ENCODE measurements at places on chromosomes 1 and 21.

DNA sequence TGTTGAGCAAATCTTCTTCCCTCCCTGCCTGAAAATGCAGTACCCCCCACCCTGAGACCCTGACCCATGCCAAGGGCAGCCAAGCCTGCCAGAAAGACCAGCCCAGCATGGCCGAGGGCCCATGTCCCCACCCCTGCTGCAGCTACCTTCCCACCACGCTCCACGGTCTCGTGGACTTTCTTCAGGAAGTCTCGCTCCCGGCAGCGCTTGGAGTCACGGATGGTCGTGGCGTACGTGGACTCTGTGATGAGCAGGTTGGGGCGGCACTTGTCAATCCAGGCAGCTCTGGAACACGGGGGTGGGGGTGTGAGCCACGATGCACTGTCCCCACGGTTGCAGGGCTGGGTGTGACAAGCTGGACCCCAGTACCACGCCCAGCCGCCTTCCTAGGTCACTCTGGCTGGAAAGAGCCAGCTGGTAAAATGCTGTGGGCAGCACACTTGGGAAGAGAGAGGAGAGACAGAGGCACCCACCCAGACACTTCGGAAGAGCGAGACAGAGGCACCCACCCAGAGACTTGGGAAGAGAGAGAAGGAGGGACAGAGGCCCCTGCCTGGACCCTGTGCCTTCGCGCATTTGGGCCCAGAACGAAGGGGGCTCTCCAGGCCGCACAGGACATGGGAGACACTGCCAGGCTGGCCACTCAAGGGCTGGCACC, 6.4 kb downstream of the PUSL1 start:
- no peak for DNase-seq

DNA sequence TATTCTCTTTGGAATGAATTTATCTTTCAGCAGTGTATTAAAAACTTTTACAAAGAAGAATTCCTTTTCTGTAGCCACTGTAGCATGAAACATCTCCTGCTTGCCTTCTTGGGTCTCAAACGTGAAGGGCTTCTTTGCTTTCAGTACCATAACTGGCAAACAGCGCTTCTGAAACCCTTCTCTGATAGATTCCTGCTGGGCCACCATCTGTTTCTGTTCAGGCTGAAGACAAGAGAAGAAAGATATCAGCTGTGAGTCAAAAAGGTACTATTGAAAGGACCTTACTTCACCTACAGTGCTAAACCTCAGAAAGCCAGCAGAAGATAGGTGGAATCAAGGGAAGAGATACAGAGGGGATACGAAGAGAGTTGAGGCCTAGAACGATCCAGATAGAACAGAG, 10.5 kb downstream of the AIM2 start:
- no peak for DNase-seq

DNA sequence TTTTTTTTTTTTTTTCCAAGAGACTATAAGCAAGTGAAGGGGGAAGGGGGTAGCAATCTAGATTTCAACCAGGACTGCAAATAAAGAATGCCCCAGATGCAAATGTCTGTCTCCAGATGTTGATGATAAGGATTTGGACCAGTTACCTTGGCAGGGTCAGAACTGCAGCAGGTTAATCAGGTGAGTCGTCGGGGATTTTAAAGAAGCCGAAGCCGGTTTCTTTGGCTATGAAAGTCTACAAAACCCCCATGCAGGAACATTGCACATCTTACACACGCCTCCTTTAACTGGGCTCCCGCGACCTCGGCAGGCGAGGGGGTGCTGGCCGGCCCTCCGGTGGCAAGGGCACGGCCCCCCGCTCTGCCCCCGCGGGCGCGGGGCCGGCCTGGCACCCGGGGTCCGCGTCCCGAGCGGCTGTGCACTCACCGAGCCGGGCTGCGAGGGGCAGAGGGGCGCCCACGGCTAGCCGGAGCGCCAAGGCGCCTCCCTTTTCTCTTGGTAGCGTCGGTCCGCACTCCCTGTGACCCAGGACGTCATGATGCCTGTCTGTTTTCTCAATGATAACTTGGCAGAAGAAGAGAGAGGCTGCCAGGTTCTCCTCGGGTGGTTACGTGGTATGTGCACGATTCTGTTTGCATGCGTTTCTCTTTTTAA, 366.3 kb upstream of the ESRRG start:
- DNase-seq = no peak

DNA sequence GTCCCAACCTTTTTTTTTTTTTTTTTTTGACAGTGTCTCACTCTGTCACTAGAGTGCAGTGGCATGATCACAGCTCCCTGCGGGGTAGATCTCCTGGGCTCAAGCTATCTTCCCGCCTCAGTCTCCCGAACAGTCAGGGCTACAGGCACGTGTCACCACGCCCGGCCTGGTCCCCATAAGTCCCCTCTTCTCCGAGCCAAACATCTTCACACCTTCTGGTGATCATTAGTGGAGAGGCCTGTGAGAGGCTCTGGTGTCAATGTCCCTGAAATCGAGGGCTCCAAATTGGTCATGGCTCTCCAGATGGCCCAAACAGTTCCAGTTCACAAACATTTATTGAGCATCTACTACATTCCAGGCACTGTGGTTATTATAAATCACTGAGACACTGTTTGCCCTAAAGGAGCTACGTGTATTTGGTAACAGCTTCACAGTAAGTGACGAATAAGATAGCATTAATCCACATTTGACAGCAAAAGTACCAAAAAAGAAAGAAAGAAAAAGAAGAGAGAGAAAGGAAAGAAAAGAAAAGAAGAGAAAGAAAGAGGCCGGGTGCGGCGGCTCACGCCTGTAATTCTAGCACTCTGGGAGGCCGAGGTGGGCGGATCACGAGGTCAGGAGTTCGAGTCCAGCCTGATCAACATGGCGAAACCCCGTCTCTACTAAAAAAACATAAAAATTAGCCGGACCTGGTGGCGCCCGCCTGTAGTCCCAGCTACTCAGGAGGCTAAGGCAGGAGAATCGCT, 867 bp upstream of the TIMM17A start:
- no peak for DNase-seq

GRCh38 chr21:28112511-28112910, 880.2 kb downstream of the LTN1 start:
- DNase-seq = no peak

GRCh38 chr1:9596415-9597123, 7.9 kb downstream of the TMEM201 start:
- no peak for DNase-seq

- no peak for DNase-seq
Measured at GRCh38 chr21:27366646-27367235, 399.9 kb upstream of the ADAMTS5 start.

DNA sequence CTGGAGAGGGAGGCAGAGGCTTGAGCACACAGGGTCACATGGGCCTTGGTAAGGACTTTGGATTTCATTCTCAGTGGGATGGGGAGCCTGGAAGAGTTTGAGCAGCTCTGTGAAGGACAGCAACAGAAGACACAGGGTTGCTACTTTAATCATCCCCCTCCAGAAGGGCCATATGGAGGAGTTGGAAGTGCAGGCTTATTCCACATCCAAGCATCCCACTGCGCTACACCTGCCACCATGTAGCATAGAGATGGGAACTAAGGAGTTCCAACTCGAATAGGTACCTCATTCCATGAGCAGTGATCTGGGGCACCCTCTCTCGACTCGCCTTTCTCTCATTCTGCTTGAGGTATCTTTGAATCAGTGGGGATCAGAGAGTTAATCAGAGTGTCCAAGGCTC, 54.0 kb upstream of the CTTNBP2NL start:
- no peak for DNase-seq

- no peak for DNase-seq
Measured at GRCh38 chr1:19764848-19765247, 34.9 kb downstream of the TMCO4 start.

- no peak for DNase-seq
Measured at GRCh38 chr1:183609313-183609712, 19.1 kb upstream of the NCF2 start.

GRCh38 chr1:54575605-54576290, 27.7 kb downstream of the ACOT11 start:
- no peak for DNase-seq

DNA sequence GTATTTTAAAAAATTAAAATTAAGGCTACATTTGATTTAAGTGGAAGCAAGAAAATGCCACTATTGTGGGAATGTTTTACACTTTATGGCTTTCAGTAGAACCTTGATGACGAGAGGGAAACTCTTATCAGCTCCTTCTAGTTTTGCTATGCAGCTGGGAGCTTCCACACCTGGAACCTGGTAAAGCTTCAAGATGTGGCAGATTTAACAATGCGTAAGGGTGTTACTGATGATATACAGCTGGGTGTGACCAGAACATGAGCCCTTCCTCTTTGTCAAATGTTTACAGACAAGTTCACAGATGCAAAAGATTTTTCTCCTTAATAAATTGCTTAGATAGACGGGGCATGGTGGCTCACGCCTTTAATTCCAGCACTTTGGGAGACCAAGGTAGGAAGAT, 20.3 kb downstream of the TTC13 start:
- DNase-seq = no peak

DNA sequence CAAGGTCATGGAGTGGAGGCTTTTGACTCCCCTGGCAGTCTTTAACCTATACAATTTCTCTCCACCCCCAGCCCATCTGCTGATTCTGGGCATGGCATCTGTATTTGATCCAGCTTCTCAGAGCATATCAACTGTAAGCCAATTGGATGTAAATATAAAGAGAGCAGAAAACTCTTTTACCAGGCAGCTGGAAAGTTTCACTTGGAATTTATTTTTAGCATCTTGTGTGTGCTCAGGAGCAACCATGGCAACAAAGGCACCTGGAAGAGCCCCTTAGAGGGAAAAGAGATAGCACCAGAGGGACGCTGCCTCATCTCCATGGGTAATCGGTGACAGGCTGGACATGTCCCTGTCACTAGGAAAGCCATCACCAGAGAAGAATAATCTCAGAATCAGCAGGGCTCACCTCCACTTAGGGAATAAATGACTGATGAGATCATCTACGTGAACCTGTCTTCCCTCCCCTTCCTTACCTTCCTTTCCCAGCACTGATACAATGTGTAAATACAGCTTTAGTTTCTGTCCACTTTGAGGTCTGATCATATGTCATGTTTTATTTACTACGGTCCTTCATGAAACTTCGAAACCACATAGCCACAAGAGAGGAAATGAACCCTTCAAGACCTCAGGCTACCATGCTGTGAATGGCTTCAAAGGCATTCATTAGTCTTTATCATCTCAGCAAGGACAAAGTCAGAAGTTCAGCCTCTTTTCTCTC, 25.3 kb upstream of the SIPA1L2 start:
- no peak for DNase-seq

DNA sequence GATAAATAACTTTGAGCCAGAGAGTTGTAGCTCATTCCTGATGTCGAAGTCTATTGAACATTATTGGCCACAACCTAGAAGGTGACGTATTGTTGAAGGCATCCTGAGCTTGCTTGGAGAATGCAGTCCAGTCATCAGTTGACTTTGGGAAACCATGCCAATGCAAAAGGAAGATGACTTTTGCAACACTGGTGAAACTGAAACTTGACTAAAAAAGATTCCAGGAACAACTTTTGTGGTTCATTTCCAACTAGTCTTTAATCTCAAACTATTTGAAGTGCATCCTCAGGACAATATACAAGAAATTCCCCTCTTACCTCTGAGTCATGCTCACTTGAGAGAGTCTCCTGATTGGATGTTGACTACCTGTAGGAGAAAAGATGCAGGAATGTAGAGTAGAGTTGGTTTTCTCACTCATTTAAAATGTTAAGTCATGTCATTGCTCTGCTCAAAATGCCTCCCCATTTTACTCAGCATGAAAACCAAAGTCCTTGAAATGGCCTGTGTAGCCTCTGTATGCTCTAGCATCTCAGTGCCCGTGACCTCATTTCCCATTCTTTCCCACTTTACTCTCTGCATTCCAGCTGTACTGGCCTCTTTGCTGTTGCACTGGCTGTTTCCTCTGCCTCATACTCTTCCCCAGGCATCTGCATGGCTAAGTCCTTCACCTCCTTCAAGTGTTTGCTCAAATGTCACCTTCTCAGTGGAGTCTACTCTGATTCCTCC, 24.4 kb upstream of the LEPR start:
- DNase-seq = no peak

DNA sequence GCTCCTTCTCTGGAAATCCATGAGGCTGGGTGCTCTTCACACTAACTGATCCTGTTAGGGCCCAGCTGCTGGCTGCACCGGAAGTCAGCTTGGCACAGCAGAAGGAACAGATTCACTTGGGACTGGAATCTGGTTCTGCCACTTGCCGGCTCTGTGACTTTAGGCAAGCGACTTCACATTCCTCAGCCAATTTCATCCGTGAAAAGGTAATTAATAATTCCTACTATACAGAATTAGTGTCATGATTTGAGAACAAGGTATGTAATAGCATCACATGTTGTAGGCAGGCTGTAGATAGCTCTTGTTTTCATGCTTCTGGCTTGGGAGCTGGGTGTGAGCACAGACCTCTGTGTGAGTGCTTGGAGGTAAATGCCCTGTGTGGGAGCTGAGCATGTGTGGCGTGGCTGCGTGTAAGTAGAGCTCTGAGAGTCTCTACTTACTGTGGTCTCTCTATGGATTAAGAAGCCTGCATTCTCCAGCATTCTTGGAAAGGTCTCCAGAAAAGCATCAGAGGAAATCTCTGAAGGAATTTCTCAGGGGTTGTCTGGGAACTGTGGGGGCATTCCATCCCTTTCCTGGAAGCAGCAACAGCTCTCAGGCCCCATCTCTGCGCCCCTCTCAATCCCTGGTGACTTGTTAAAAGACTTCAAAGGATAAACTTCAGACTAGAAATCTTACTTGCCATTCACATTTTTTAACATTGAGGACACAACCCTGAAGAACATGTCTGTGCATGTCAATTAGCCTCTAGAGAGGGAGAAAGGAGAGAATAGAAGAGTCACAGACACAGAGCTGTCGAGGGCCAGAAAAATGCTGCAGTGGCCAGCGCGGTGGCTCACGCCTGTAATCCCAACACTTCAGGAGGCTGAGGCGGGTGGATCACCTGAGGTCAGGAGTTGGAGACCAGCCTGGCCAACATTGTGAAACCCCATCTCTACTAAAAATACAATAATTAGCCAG, 47.7 kb upstream of the PPM1J start:
- no peak for DNase-seq

GRCh38 chr1:72280131-72280530, 2.2 kb downstream of the NEGR1 start:
- DNase-seq = no peak

GRCh38 chr1:25958465-25958864, 39.4 kb downstream of the PAFAH2 start:
- no peak for DNase-seq

- no peak for DNase-seq
Measured at GRCh38 chr1:89269277-89269676, 3.4 kb downstream of the GBP5 start.

- no peak for DNase-seq
Measured at GRCh38 chr1:243842978-243843511, 7.0 kb downstream of the AKT3 start.

DNA sequence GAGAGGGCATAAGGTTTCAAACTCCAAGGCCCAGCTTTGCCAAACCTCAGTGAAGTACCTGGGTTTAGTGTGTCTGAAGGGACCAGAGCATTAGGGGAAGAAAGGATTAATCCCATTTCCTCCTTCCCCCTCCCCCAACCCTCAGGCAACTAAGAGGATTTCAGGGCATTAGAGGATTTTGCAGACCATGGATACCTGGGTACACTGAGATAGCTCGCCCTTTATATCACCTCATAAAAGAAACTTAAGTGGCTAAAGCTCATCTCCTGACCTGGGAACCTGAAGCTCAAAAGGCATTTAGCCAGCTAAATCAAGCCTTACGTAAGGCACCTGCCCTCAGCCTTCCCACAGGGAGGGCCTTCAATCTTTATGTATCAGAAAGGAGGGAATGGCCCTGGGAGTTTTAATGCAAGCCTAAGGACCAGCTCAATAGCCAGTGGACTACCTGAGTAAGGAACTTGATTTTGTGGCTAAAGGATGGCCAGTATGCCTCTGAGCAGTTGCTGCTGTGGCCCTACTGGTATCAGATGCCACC, 26.4 kb upstream of the SMYD3 start:
- no peak for DNase-seq
